ENCODE measurements at places on chromosomes 5 and 9. TPM values are rescaled to one million over a fixed set of nuclear protein-coding genes. Genes with fewer than 3 reads are reported as not detected.
A peak's percentile ranks its signal among the peaks of the same experiment; 100 is the strongest.

DNA sequence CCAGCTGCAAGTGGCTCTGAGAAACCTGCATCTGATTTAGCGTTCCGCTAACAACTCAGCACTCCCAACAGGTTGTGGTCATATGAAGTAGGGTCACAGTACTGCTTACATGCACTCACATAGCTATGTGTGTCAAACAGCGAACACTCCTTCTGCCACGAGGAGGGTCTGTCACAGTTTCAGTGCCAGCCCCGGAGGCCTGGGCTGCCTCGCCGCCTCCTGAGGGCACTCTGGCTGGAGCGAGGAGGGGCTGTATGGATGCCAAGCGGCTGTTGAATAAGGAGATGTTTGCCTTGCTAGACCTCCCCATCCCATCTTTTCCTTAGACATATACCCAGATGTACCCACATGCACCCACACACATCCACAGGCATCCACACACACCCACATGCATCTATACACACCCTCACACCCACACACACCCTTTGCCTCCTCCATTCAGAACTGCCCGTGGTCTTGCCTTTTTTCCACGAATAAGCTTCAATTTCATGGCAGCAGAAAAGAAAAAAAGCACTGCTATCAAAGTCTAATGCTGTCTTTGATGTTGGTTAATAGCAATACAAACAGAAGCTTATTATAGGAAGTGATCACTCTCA lies 95.7 kb downstream of the HSD17B3 start:
- no peak for DNase-seq

GRCh38 chr5:1999794-2000193 lies 117.1 kb upstream of the IRX4 start:
- DNase-seq: no peak

DNA sequence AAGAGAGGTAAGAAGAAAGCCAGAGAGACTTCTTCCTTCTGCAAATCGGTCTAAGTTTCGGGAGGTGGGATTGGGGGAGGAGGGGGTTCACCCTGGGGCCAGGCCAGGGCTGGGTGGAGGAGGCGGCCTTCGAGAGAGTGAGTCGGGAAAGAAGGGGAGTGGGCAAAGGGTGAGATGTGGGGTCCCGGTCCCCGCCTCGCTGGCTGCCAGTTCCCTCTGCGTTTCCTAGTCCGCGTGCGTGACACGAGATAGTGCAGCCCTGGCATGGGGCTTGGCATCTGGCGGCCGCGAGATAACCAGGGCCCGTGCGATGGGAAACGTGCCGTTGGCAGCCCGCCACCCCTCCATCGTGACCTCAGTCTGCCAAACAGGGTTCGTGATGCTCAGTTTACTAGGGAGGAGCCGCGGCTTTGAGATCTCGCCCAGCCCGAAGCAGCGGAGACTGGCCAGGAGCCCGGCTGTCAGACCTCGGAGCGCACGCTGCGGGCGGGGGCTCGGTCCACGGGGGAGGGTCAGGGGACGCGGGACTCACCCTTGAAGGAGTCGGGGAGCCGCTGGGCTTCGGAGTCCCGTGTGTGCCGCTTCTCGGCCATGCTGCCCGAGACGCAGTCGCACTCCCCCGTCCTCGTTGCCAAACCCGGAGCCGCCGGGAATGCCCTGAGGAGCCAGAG lies at the start of gene STOM:
Gene STOM (minus strand): TSS at position 656 of the 671 bp plus-strand sequence. CDS start 63 bp downstream, at position 593.
- DNase-seq: peak; percentile 98

- DNase-seq: no peak
Measured at GRCh38 chr5:126681970-126682369, 81.2 kb downstream of the PHAX start.

- peak; percentile 64 for DNase-seq
Measured at GRCh38 chr9:114097613-114098020, 1.5 kb downstream of the KIF12 start.

GRCh38 chr9:38035873-38036272 lies 33.2 kb downstream of the SHB start:
- DNase-seq: no peak

DNA sequence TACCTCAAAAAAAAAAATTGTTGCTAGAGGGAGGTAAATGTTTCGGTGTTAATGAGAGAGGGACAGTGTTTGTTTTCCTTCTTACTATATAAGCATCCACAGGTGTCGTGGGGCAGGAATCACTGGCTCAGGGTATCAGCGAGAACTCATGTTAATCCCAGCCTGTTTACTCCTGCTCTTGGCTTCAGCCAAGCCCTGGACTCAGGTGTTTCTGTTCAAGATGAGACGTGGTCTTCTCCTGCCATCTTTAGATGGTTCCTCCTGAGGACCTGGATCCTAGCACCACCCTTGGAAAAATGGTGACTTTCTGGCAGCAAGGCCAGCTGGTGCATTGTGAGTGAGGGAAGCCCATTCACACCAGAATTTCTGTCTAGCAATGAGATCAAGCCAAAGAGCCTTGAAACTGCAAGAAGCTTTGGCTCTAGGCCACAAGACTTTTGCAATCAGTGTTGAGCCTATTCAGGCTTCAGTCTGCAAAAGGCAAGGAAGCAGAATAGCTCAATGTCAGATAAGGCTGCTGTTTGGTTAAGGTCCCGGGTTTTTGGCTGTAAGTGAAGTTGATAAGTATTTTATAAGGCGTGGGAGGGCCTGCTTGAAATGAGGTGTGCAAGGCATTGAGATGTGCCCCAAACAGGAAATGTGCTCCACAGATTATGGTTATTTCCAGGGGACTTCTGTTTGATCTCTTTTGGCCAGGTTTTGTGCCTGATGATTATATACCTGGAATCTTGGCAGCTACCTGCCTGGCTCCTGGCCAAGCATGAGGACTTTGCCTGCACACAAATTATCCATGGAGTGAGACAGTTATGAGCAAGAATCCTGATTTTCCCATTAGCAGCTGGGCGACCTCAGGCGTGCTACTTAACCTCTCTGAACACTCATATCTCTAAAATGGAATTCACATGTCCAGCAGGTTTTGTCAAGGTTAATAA lies 99.8 kb downstream of the TENT4A start:
- no peak for DNase-seq

DNA sequence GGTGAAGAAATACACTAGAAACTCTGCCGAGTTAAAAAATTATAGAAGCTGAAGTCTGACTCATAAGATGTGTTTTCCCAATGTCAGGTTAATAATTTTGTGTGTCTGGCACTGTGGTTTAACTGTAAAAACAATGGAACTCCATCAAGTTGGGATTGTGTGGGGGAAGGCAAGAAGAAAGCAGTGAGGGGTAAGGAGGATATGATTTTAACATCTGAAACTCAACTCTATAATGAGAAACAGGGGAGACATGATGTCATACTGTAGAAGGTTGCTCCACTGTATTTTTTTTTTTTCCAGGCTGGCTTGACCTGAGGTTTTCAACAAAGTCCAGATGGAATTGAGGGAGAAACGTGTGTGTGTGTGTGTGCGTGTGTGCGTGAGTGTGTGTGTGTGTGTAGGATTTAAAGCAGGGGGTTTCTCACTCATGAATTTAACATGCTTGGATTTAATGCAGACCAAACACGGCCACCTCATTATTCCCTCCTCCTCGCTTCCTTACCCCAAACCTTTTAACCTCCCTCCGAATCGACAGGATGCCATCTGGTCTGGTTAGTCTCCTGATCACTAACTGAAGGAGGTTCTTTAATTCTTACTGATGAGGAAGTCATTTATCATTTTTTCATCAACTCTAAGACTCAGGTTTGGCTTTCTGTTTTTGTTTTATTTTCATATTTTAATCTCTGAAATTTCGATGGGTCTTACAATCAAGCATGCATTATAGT lies 140.2 kb upstream of the LPAR1 start:
- no peak for DNase-seq

Gene PCDHB4
- 5.4 TPM for total RNA-seq

Gene PIP5K1B
- total RNA-seq: not detected

Gene LHX2
- not detected for total RNA-seq

Gene PCDHGA3
- total RNA-seq: 0.51 TPM

Gene SPATA31D4
- total RNA-seq: not detected

Gene PCDHB3
- 12.1 TPM for total RNA-seq
